ENCODE measurements at places on chromosomes 4 and X. TPM values are rescaled to one million over a fixed set of nuclear protein-coding genes. Genes with fewer than 3 reads are reported as not detected.

- H3K4me3 ChIP-seq = no peak overlapping the region
- DNase-seq = no peak
- H3K4me1 ChIP-seq = peaks cover 5% of the 10 kb centered on the region
- H3K27me3 ChIP-seq = no peaks in the 10 kb centered on the region
- H3K36me3 ChIP-seq = no peaks in the 10 kb centered on the region
- no peak overlapping the region for H3K27ac ChIP-seq
Measured at GRCh38 chr4:38534344-38535045, 129.5 kb upstream of the KLF3 start.

DNA sequence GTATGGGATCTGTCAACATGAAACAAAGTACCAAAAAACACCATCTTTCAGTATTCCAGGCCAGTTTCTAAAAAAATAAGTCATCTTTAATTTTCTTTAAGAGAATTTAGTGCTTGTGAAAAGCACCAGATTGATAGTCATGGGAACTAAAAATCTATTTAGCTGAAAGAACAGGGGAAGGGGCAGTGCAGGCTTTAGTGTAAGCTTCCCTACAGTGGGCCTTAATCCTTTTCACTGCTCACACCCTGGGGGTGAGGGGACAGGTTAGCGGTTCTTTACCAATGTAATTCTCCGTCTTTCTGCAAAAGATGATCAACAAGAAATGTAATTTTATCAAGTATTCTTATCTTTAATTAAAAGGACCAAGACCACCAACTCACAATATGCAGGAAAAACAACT is 47.1 kb downstream of the CHIC2 start:
- no peak overlapping the region for H3K4me3 ChIP-seq
- DNase-seq = no peak
- no peak overlapping the region for H3K27ac ChIP-seq
- H3K4me1 ChIP-seq = no peaks in the 10 kb centered on the region

The IDUA gene
- 23.1 TPM for total RNA-seq

DNA sequence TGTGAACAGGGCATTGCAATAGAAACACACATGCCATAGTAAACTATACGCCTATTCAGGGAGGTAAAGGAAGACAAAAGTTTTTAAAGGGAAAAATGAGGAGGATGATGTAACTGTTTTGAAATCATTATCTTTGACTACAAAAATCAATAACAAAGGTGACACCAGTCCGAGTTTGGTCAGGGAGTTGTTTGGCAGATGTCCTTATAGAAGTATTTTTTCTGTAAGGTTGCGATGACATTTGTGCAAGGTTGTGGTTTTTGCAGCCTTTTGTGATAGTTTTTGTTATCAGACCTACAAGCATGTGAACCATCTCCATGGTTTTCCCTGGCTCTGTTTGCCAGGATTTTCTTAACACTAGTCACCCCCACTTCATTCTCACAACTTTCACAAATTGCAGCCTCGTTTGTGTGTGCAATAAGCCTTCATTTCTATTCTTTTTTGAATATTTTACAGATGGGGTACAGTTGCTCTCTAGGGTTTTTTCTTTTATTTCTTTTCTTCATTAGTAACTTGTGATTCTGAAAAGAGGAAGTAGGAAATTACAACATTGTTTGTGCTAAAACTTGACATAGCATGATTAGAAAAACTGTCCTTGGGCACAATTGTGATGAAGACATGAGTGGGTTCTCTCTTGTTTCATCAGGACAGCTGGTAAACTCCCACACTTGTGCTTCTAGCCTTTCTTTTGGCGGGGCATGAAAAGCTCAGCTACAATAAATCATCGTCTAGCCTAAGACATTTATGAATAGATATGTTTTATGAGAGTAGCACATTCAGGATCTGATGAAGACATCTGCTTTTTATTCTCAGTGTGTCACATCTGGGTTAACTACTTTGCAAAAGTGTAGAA is 60.2 kb upstream of the PNPLA4 start:
- DNase-seq = no peak
- no peak overlapping the region for H3K27ac ChIP-seq
- H3K36me3 ChIP-seq = no peaks in the 10 kb centered on the region
- H3K4me1 ChIP-seq = no peaks in the 10 kb centered on the region
- no peaks in the 10 kb centered on the region for H3K27me3 ChIP-seq
- H3K4me3 ChIP-seq = no peak overlapping the region

The HTRA3 gene
- 12.0 TPM for total RNA-seq

- no peaks in the 10 kb centered on the region for H3K27me3 ChIP-seq
- H3K27ac ChIP-seq = no peak overlapping the region
- no peak overlapping the region for H3K4me3 ChIP-seq
- peaks cover 11% of the 10 kb centered on the region for H3K4me1 ChIP-seq
Measured at GRCh38 chrX:1477801-1478458, 25.2 kb upstream of the ASMTL start.

The ENOX2 gene
- 10.7 TPM for total RNA-seq

Measured in suprapubic skin (tissue), 4 donors.